ENCODE measurements at places on chromosomes 6 and 20.

GRCh38 chr6:152206072-152206818 is 398.8 kb downstream of the ESR1 start:
- peak; percentile 26 for DNase-seq

DNA sequence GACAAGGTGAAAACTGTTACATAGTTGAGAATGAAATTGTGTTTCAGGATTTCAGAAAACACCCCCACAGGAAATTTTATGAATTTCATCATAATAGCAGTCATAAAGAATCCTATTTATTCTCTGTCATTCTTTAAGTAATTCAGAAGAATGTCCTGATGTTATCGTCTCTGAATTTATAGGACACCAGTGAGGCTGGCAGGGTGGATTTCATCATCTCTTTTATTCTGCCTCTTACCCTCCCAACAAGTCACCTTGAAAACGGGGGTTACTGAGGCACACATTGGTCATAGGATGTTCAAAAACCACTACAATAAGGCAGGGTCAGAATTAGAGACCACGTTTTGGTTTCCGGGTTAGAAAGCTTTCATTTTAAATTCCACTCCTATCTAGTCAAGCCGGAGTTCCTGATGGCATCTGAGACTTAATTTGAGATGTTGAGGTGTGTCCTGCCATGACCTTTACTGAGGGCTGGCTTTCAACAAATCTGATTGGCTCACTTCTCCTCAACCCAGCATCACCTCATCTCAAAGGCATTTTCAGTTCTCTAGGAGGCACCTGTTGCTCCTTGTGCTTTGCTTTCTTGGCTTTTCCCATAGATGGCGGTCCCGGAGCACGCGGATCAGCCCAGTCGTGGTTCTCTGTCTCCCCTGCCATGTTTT is 230.6 kb upstream of the SUPT3H start:
- DNase-seq, result no peak

- DNase-seq, result no peak
Measured at GRCh38 chr20:62011403-62011790, 54.3 kb downstream of the TAF4 start.

- peak; percentile 36 for DNase-seq
Measured at GRCh38 chr6:41463062-41463930, 82.9 kb upstream of the FOXP4 start.

All from hematopoietic multipotent progenitor cell (in vitro differentiated cells).